EL (cell line): ENCODE measurements at places on chromosomes 1 and 21.

- no peak for DNase-seq
Measured at GRCh38 chr1:109398343-109399225, 866 bp upstream of the SORT1 start.

DNA sequence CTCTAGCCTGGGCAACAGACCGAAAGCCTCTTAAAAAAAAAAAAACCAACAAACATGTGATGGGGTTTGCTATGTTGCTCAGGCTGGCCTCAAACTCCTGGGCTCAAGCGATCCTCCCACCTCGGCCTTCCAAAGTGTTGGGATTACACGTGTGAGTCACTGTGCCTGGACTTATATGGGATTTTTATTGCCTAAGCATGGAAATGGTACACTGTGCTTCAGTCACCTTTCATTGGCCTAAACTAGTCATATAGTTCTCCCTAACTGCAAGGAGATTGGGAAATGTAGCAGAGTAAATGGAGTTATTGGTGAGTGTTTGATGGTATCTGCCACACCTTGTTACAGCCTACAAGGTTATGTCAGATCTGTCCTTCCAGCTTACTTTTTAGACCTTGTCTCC, 17.2 kb upstream of the MEF2D start:
- DNase-seq, result no peak

- DNase-seq, result no peak
Measured at GRCh38 chr1:229137271-229137670, 133.6 kb upstream of the RAB4A start.

GRCh38 chr21:42993051-42993712, 18.8 kb downstream of the PKNOX1 start:
- no peak for DNase-seq

- no peak for DNase-seq
Measured at GRCh38 chr1:35203295-35203694, 10.3 kb upstream of the SFPQ start.

GRCh38 chr1:94037392-94038229, 83.3 kb downstream of the ABCA4 start:
- no peak for DNase-seq

DNA sequence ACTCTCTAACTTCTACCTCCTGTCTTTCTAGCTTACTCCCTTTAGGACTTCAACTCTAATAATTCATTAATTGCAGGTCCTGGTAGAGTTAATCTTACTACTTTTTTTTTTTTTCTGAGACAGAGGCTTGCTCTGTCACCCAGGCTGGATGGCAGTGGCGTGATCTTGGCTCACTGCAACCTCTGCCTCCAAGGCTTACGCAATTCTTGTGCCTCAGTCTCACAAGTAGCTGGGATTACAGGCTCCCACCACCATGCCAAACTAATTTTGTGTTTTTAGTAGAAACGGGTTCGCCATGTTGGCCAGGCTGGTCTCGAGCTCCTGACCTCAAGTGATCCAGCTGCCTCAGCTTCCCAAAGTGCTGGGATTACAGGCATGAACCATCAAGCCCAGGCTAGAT, 15.7 kb downstream of the BTBD8 start:
- DNase-seq, result no peak

DNA sequence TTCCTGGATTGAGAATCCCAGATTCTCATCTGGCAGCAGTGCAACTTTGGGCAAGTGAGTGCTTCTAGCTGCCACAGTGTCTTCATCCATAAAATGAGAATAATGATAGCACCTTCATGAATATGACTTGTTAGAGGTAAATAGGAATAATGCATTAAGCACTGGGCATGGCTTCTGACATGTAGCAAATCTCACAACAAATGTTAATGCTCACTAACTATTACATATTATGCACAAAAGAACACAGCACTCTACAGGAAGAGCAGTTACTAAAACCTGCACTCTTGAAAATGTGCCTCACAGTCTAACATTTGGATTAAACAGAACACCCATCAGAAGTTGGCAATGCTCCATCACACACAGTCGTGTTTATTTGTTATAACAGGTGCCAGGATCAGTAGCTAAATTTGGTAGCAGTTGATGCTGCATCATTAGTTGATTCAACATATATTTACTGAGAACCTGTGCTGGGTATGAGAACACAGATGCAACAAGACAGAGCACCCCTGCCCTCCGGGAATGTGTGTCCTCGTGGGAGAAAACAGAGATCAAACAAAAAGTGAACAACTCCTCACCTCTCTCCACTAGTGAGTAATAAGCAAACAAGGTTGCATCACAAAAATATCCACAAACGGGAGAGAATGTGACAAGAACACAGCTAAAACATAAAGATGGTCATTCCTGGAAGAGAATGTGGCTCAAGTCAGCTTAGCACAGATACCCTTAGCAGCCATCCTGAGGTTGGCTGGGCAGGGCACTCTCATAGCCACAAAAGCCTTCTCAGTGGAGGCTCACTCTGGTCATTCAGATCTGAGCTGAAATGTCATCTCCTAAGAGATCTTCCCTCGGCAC, 26.2 kb upstream of the LBR start:
- no peak for DNase-seq
